ENCODE measurements at places on chromosomes 4 and X.
A peak's percentile ranks its signal among the peaks of the same experiment; 100 is the strongest.

DNA sequence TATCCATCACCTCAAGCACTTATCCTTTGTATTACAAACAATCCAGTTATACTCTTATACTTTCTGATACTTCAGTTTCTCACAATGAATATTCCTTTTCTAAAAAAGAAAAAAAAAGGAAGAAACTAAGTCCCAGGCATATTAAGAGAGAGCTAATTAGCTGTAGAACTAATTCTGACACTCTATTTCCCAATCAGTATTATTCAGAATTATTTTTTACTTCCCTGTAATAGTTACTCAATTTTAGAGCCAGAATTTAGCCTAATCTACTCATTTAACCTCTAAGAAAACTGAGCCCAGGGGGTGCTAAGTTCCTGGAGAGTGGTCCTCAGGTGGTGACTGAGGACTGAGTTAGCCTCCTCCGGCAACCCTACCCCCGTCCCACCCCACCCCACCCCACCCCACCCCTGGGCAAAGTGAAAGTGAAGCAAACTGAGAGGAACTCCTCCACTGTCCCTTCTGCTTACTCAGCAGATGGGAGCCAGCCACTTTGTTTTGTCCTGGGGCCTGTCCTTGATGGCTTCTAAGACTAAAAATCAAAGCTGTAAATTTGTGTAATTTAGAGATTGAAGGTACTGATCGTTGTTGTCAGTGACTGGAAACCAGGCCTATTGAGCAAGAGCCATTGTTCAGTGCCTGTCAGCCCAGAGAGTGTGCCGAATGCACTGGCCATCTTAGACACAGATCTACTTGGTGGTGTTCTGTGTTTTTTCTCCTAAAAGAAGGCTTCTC, 162.1 kb downstream of the CBR4 start:
- no peak for DNase-seq

DNA sequence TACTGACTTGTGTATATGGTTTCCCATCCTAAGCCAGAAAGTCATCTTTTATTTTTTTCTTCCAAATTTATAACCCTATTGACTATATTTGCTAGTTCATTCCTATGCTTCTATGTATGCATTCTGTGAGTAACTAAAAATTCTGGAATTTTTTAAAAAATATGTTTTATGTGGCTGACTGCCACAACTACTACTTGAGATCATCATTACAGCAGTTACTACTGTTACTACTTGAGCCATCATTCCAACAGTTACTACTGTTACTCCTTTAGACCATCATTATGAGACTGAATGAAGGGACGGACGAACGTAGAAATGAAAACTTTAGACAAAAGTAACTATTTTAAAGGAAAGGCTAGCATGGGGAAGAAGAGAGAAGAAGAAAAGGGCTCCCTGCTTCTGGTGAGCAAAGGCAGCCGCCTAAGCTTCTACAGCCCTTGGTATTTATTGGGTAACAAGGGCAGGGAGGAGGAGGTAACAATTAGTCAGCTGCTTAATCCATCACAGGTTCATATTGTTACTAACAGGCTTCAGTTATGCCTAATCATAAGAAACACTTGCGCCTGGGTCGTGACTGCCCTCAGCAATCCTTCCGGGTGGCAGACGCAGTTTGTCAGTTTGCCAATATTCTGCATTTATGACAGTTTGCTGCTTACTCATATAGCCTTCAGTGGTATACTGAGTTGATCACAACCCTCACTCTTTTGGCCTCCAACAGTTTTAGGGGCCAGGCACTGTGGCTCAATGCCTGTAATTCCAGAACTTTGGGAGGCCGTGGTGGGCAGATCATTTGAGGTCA, 80.4 kb downstream of the PDLIM5 start:
- DNase-seq: no peak

- peak; percentile 43 for DNase-seq
Observed at GRCh38 chr4:110898290-110898689, 275.4 kb upstream of the PITX2 start.

- no peak for DNase-seq
Observed at GRCh38 chrX:50198348-50198747, 2.5 kb downstream of the AKAP4 start.

DNA sequence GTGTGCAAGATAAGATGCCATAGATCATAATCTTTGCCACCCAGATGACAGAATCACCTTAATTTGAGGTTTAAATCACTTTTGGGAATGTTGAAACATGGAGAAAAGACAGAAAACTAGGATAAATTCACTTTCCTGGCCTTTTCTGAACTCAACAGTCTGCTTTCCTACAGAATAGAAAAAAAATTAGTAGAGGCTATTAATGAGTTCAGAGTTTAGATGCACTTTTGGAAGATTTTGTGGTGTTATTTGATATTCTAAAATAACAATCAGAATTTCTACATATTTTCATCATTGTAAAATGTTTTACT, 195.9 kb downstream of the CAMK2D start:
- no peak for DNase-seq

- no peak for DNase-seq
Observed at GRCh38 chr4:1336088-1336491, 10.9 kb upstream of the UVSSA start.

DNA sequence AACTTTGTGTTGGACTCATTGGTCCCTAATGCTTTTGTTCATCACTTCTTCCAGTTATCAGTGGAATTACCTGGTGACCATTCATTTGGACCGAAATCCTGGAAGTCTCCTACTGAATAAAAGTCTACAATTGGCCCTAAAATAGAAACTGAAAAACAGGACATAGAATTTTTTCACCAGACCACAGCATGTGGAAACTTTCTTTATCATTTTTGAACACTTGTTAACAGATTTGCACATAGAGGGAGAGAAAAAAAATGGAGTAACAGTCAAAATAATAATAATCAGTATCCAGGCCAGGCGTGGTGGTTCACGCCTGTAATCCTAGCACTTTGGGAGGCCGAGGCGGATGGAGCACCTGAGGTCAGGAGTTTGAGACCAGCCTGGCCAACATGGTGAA, 7.1 kb downstream of the EPGN start:
- no peak for DNase-seq

DNA sequence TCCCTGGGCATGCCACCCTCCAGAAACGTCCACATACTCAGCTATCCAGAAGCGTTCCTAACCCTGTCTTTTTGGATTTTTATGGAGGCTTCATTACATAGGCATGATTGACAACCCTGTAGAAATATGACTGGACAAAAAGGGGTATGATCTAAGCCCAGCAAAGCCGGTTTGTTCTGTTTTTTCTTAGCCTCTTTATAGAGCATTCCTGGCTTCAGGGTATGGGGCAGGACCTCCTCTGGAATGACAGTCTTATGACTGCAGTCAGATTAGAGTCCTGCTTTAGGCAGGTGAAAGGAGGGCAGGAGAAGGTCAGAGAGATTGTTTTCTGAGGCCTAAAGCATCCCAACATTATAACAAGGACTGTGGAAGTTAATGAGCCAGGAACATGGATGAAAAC, 137.4 kb downstream of the DCLK2 start:
- DNase-seq: no peak

GRCh38 chr4:145609481-145610427, 9.4 kb upstream of the MMAA start:
- peak; percentile 74 for DNase-seq

DNA sequence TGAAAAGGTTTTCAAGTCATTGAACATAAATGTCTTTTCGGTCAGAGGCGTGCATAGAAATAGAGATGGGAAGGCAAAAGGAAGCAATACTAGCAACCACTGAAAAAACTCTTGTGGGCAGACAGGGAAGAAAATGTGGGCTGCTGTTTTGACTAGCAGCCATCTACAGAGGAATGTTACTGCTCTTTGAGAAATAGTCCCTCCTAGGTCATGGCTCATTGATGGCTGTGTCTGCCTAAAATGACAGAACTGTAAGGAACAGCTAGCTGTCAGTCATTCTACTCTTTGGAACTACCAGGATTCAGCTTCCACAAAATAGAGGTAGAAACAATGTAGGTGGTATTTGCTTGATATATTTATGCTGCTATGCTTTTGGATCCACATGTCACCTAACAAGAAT, 26.9 kb upstream of the TMPRSS11B start:
- peak; percentile 5 for DNase-seq

GRCh38 chrX:43949669-43950068, 23.5 kb downstream of the NDP start:
- DNase-seq: no peak

- peak; percentile 8 for DNase-seq
Observed at GRCh38 chr4:146522869-146523205, 1.1 kb upstream of the SLC10A7 start.
